ENCODE measurements at places on chromosomes 5 and 9.
A peak's percentile ranks its signal among the peaks of the same experiment; 100 is the strongest.

- no peak for DNase-seq
Measured at GRCh38 chr5:3564116-3564515, 31.5 kb upstream of the IRX1 start.

DNA sequence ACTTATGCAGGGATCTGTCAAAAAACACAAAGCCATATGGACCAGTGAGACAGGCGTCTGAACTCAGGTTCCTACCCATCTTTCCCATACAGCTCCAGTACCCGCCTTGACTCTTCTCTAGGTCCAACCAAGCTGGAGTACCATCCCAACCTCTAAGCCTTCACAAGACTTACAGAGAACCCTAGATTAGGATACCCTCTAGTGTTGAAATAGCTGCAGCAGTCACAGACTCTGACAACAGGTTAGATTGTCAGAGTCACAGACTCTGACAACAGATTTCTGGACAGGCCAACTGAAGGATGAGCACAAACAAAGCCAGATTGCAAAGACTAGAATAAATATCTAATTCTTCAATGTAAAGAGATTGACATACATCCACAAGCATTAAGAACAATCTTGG lies 266.1 kb downstream of the GRIA1 start:
- DNase-seq: no peak

GRCh38 chr5:132073231-132074013 lies at the start of gene CSF2:
Gene CSF2, plus strand, starts transcription at chr5:132073789. Its CDS starts 35 bp downstream, at chr5:132073824.
- peak; percentile 75 for DNase-seq

DNA sequence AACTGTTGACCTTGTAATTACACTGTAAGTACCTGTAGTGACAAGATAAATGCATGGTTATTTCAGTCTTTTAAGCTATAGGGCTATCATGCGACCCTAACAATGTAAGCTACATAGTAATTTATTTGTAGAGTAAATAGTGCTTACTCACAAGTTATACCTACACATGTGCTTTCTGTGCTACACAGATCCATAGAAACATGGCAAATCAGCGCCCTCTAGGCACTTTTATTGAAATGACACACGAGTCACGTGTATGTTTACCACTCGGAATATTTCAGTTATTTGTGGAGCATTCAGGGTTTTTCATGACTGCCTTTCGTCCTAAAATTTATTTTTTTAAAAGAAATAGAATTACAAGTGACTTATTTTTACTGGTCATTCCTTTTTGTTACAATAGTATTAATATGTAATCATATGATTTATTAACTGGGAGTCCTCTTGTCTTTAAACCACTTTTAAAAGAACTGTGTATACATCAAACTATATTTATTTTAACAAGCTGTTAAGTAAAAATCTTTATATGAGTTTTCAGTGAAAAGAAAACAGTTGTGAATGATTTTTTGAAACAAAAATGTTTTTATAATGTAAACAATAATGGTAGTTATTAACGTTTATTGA lies 1242.3 kb upstream of the WWC1 start:
- peak; percentile 60 for DNase-seq

All from HT-29 (cell line).